ENCODE measurements at places on chromosomes 3 and 15.

DNA sequence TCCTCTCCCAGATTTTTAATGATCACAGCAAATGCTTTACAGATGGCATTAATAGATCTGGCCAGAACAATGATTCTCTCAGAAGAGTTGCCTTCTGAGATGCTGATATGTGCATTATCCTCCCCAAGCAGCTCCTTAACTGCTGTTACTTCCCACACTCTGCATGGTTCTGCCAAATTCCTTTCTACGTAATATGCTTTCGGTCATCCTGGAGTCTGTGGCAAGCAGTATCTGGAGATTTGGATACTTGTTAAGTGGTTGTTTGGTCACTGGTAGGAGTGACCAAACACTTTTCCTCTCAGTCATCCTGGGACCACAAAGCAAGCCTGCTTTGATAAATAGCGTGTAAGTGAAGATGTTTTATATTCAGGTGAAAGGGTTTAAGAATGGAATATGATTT is 71.1 kb upstream of the CCNL1 start:
- DNase-seq: no peak

DNA sequence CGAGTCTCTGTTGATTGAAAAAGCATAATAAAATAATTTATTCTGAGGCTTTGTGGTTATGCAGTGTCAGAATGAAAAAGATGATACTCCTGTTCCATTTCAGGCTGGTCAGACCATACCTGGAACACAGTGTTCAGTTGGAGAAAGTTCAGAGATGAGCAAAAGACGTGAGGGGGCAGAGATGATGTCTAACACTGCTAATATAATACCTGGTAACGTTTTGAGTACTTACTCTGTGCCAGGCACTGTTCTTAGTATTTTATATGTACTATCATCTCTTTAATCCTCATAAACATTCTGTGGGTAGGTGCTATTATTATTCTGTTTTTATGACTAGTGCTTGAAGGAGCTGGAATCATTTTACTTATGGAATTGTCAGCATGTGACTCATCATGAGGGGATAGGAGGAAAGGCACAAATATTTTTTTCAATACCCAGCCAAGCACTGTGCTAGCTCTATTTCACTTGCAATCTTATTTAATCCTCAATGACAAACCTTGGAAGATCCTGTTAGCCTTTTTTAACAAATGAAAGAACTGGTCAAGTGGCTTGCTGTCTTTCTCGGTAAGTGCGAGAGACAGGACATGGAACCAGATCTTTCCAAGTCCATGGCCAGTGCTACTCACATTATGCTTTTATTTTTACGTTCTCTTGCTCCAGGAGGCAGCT is 31.8 kb downstream of the IQGAP1 start:
- DNase-seq: peak; percentile 86

- peak; percentile 62 for DNase-seq
Measured at GRCh38 chr3:160784853-160785252, 28.8 kb downstream of the PPM1L start.

DNA sequence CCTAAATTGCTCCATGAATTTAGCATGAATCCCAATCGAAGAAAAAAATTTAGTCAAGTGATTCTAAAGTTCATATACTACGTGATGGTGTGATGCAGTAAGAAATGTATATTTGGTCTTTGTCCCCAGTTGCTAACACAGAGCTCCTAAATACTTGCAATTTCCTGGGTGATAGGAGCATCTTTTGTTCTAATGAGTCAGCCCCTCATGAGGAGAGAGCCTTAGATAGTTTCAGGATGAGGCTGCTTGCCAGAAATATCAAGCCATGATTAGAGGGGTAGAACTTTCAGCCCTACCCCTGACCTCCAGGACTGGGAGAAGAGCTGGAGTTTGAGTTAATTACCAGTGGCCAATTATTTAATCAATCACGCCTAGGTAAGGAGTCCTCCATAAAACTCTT is 170.2 kb downstream of the PDE8A start:
- DNase-seq: no peak

DNA sequence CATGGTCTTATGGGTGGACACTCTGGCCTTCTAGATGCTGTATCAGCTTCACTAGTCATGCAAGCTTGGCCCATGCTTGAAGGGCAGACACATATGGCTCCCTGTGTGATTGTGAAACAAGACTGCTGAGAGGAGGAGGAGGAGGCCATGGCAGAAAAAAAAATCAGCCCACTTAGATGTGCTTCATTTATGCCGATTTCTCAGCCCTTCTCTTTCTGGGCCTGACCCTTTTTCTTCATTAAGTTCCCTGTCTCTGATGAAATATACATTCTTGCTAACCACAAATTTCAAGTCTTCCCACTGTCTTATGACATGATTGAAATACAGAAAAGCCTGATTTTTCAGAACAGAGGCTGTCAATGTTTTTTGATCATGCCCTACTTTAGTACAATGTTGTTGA is 213.0 kb upstream of the FEZF2 start:
- no peak for DNase-seq

- no peak for DNase-seq
Measured at GRCh38 chr3:49024449-49024848, 2.5 kb downstream of the NDUFAF3 start.

DNA sequence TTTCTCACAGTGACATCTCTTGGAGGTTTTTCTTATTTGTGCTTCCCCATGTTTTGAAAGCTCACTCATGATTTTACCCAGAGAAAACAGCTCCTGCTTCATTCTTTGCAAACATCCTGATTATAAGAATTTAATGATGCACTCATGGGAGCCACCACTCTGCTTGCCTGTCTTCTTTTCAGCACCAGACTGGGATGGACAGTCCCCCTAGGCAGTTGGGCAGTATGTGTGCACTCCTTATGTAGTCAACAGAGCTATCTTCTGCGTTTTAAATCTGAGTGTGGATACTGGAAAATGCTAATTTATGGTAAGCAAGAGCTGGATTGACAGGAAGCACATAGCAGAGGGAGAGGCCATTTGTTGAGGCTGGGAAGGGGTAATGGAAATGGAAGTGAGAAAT is 276.1 kb downstream of the AGBL1 start:
- DNase-seq: no peak

GRCh38 chr3:52401551-52401950 is 43.4 kb downstream of the SEMA3G start:
- DNase-seq: no peak

GRCh38 chr3:83873550-83873949 is 1085.2 kb upstream of the CADM2 start:
- no peak for DNase-seq

DNA sequence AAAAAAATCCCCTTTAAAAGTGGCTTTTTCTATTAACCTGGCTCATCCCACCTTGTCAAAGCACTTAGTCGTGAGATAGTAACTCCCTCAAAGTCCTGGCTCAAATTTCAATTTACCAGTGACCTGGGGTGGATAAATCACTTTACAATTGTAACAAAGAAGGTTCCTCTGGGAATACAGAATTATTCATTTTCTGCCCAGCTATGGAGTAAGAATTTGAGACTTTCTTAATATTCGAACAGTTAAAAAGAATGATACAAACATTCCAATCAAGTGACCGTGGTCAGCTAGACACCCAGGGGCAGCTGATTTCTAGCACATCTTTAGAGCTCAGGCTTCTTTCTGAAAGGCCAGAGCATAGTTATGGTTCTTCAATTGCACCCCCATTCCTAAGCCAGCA is 291.0 kb upstream of the TGFBR2 start:
- DNase-seq: no peak

GRCh38 chr3:123652342-123652984 is 67.6 kb upstream of the HACD2 start:
- DNase-seq: peak; percentile 72

DNA sequence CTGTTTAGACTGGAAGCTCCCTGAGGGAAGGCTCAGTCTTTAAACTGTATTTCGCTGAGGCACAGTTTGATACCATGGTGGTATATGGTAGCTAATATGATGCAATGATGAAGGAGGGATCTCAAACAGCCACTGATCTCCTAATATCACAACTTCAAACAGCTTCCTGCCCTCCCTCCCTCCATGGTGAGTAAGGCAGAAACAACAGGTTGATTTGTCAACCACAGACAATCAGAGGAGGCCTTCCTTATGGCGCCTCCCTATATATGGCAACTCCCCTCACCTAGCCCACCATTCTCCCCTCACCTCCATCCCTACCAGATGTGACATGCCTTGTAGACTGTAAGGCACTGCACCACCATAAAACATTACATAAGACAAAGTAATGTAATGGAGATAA is 316.5 kb upstream of the ICE2 start:
- no peak for DNase-seq

DNA sequence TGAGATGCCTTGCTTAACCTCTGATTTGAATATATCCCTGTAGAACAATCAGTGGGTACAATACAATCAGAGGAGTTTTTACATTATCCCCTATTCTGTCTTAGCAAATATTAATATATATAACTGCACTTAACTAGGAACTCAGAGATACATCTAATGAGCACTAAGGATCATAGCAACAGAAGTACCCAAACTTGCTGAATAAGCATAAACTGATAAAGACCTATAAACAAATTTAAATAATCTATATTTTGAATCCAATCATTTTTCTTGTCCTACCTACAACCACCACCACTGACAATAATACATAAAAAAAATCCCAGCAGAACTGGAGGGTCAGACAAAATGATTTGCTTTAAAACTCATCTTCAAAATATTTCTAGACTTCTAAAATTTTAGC is 106.2 kb downstream of the ATP8B4 start:
- DNase-seq: no peak

DNA sequence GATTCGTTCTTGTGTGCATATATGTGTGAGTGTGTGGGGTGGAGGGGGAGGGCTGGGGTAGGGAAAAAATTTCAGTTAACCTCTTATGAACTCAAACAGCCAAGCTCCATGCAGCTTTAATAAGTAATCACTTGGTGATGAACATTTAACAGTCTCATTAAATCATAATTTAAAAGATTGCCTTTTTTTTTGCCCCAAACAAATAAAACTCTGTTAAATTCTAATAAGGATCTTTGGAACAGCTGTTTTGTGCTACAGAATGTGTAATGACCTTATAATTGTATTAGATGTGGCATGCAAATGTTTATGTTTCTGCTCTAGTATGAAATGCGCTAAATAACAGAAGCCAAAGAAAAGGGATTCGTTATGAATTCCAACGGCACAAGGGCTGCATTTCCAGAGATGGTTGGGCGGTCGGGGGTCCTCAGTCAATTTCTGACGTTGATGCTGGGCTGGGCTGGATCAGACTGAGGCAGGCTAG is 80.0 kb upstream of the RORA start:
- DNase-seq: no peak

- DNase-seq: no peak
Measured at GRCh38 chr3:71355862-71356261, 227.7 kb downstream of the FOXP1 start.

DNA sequence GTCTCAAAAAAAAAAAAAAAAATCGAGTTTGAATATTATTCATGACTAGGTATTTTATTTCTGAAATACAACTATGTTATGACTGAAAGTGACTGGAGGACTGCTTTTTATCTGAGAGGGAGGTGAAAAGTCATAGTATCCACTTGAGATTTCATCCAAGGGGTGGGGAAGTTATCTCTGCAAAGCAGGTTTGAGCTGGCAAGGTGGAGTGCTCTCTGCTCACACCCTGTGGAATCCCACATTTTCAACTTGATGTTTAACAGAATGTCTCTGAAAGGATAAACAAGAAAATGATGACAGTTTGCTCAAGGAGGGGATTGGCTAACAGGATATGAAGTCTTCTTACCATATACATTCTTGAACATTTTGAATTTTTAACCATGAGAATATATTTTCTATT is 27.3 kb upstream of the SEC62 start:
- no peak for DNase-seq

DNA sequence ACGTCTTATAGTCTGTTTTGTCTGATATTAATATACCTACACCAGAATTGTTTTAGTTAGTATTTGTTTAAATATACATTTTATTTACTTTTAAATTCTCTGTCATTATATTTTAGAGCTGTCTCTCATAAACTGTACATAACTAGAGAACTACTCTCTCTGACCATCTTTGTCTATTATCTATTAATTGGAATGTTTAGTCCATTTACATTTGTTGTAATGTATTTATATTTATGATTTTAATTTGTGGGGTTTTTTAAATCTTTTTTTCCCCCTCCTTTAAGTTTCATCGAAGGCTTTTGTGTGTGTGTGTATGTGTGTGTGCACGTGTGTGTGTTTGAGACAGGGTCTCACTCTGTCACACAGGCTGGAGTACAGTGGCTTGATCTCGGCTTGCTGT is 47.1 kb downstream of the ITPR1 start:
- DNase-seq: no peak

- DNase-seq: no peak
Measured at GRCh38 chr3:16370872-16371740, 106.1 kb downstream of the OXNAD1 start.

GRCh38 chr3:94081884-94082283 is 19.0 kb downstream of the NSUN3 start:
- DNase-seq: peak; percentile 60

DNA sequence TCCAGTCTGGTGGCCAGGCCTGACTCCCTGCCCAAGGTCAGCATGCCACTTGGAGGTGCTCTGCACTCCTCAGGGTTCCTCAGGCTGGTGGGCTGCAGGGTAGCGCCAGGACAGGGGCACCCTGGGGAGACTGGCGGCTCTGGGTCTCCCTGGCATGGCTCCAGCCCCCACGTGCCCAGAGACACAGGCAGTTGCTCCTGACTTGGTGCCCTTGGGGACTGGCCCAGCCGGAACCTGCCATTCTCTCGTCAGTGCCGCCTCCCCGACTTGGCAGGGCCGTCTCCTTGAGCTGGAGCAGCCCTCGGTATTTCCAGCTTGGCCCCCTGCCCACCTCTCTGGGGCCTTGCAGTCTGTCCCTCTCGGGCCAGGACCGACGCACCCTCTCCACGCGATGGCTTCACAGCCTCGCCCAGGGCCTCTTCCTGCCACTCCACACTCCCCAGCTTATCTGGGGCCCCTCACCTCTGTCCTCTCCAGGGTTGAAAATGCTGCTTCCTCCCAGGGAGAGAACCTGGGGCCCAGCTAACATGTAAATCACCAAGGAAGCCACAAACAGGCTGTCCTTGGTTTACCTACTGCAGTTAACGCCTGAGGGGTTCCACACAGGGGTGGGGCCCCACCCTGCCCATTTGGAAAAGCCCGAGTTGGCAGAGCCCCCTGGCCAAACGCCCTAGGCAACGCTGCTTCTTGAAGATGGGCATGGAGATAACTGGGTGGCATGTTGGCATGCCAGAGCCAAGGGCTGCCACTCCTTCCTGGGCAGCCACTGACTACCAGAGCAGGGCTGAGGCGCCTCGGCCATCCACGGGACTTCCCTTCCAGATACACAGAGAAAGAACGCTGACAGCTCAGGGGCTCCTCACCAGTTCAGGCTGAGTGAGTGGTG is 61.4 kb downstream of the SMAD6 start:
- peak; percentile 81 for DNase-seq

- no peak for DNase-seq
Measured at GRCh38 chr15:70046679-70047369, 50.9 kb downstream of the TLE3 start.

DNA sequence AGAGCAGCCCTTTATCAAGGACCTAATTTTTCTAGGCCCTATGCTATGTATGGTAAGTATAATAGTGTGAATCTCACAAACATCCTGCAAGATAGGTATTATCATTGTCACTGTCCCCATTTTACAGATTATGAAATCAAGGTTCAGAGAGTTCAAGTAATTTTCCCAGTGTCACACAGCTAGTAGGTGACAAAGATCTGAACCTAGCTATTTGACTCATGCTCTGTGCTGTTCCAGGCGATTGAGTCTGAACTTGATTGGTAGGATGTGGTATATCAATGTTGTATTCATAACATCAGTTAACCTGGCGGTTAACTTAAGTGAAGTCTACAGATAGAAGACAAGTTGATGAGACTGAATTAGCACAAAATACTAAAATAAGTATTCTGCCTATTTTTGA is 229.9 kb downstream of the CHST2 start:
- DNase-seq: no peak

All from LoVo (cell line).